ENCODE measurements at places on chromosomes 7 and 10.

DNA sequence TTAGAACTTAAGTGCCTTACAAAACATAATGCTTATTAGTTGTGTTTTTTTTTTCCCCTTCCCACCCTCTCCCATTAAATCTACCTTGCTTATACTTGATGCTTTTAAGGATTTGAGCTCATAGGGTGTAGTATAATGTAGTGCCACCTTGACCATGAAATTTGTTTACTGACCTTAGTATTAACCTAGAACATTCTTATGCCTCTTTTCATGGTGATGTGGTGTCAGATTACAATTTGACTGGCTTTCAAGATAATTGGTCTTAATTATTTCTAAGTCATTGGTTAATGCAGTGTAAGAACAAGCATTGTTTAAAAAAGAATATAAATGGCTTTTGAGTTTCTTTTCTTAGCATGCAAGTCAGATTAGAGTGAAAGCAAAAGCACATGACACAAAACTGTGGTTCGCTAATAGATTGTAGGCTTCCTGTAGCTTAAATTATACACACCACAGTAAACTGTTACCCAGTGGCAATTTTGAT, 61.8 kb downstream of the ADD3 start:
- DNase-seq = no peak

- no peak for DNase-seq
Observed at GRCh38 chr7:32142649-32143048, 72.4 kb upstream of the PDE1C start.

DNA sequence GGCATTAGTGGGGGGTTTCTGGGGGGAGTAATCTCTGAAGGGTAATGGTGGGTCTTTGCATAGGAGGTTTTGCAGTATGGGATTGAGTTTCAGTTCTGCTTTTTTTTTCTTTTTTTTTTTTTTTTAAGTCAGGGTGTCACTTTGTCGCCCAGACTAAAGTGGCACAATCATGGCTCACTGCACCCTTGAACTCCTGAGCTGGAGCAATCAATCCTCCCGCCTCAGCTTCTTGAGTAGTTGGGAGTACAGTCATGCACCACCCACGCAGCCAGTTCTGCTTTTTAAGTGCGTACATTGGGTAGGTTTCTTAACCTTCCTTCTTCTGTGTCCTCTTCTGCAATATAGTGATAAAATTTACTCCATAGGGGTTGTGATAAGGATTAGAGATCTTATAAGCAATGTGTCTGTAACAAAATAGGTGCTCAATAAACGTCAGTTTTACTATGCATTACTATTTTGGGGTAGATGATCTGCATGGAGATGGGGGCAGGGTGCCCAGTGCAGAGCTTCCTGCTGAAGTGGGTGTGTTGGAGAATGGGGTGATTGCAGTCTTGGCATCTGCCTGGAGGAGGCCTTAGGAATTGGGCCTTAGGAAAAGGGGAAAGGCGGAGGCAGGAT, 9.6 kb downstream of the KAZALD1 start:
- DNase-seq = no peak

GRCh38 chr10:133325440-133326222, 11.1 kb downstream of the CALY start:
- no peak for DNase-seq

- no peak for DNase-seq
Observed at GRCh38 chr7:1920266-1920681, 250.2 kb downstream of the ELFN1 start.

All from C1 segment of cervical spinal cord (tissue), 14 donors.